ENCODE measurements at places on chromosomes 2 and 18.

DNA sequence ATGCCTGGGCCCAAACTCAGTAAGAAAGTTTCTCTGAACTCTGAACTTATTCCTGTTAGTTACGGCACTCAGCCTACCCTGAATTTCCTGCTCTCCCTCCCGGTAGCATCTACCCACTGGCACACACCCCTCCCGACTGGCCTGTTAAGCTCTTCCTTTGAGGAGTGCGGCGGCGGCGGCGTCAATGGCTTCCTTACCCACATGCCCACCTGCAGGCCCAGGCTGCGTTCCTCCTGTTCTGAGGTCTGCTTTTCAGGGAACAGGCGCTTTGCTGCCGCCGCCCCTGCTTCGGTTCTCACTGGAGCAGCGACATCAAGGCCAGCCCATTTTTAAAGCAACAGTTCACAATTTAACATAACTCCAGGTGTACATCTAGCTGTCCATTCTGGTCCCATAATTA is 432.4 kb downstream of the DCDC2C start:
- no peak for DNase-seq

DNA sequence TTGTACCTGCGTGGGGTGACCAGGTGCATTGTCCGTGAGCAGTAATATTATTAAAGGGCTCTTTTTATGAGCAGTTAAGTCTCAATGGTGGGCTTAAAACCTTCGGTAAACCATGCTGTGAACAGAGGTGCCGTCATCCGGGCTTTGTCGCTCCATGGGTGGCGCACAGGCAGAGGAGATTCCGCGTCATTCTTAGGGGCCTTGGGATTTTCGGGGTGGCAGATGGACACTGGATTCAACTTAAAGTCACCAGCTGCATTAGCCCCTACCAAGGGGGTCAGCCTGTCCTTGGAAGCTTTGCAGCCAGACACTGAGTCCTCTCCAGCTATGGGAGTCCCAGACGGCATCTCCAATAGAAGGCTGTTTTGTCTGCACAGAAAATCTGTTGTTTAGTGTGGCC is 107.7 kb downstream of the NFATC1 start:
- DNase-seq: no peak

GRCh38 chr2:9234680-9235146 is 28.1 kb downstream of the ASAP2 start:
- DNase-seq: peak; percentile 68

GRCh38 chr18:32530947-32531651 is 60.4 kb upstream of the GAREM1 start:
- no peak for DNase-seq

- DNase-seq: no peak
Measured at GRCh38 chr2:170975127-170975942, 46.3 kb downstream of the GORASP2 start.

- no peak for DNase-seq
Measured at GRCh38 chr2:238449241-238449640, 22.5 kb downstream of the ASB1 start.

Measured in AG04450 (cell line).